ENCODE measurements at places on chromosomes 11 and 22.

DNA sequence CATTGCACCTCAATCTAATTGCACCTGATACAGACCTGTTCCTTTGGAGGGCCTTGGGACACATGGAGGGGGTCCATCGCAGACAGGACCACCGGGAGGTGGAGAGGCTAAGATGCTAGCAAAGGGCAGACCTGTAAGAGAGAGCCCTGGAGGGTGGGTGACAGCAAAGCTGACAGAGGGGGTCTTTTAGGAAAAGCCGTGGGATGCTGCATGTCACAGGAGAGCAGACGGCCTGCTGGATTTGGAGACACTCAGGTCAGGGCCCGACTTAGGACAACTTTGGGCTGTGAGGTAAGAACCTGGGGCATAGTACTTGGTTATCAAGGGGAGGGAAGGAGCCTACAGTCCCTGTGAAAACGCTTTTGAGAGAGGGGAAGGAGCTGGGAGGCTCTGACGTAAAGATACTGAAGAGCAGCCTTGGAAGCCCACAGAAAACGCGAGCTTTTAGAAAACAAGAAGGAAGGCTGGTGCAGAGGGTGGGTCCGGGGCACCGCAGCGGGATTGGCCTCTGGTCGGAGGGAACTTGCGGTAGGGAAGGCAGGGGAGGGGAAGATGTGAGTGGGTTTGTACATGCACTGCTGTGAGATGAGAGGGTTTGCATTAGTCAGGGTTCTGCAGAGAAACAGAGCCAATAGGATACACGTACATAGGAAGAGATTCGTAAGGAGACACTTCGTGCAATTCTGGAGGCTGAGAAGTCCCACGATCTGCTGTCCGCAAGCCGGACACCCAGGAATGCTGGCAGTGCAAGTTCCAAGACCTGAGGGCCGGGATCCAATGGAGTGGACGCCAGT is 868.5 kb downstream of the TBC1D22A start:
- no peak for DNase-seq

GRCh38 chr11:59117774-59118173 is 10.7 kb downstream of the FAM111B start:
- DNase-seq, result no peak

DNA sequence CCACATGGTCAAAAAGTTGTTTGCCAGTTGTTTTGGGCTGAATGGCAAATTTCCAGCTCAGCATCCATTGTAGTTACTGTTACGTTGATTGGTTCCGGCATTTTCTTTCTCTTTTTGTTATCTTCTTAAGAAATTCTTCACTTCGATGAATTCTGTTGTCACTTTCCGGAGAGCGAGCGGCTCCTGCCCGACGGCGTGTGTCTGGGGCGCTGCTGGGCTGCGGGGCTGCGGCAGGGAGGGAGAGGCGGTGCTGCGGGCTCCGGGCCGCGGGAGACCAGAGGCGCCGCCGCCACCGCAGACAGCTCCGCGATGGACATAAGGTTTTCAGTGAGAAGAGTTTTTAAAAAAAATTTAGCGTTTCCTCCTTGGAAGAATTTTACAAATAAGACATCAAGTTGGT is 117.4 kb downstream of the RRM1 start:
- no peak for DNase-seq

DNA sequence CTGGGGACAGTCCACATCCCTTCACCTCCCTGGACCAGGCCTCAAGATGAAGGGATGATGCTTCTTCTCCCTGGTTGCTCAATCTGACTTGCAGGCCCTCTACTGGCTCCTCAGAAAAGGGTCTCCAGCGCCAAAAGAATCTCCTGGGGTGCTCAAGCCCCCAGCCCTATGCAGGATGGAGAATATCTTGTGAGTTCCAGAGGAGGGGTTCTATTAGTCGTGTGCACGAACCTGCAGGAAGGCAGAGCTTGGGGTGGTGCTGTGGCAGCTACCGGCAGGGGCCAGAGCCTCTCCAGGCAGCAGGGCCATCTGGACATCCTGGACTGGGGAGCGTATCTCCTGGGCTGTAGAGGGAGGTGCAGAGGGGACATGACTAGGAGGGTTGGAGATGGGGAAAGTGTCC is 1339.5 kb downstream of the BRD1 start:
- DNase-seq, result no peak

- no peak for DNase-seq
Measured at GRCh38 chr11:107385361-107385981, 72.2 kb downstream of the CWF19L2 start.

- no peak for DNase-seq
Measured at GRCh38 chr11:122743949-122744348, 88.4 kb downstream of the UBASH3B start.

GRCh38 chr11:130781931-130782330 is 134.3 kb downstream of the SNX19 start:
- DNase-seq, result no peak

GRCh38 chr22:43783777-43784176 is 28.3 kb downstream of the EFCAB6 start:
- DNase-seq, result no peak

DNA sequence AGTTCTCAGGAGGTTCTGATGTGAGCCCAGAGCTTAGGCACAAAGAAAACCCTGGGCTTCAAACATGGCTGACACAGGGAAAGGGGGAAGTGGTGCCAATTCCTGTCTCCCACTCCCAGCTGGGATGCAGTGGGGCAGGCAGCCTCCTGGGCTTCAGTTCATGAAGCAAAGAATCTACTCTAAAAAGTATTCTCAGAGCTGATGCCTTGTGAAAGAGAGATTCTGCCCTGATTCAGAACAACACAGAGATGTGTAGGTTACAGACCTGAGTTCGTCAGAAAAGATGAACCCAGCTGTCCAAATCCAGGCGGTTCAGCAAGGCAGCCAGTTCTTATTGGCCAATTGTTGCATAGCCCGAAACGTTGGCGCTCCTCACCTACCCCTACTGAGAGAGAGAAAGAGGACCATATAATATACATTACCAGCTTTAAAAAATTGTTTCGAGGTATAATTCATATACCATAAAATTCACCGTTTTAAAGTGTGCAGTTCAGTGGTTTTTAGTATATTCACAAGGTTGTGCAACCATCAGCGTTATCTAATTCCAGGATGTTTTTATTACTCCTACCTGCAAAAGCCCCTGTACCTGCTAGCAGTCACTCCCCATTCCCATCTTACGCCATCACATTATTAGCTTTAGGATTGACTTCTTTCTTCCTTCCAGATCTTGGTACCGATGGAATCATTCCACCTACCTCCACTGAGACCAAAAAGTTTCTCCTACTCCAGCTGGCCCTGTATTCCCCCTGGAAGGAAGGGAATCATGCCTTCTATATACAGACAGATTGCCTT is 7.2 kb upstream of the TLCD5 start:
- no peak for DNase-seq

DNA sequence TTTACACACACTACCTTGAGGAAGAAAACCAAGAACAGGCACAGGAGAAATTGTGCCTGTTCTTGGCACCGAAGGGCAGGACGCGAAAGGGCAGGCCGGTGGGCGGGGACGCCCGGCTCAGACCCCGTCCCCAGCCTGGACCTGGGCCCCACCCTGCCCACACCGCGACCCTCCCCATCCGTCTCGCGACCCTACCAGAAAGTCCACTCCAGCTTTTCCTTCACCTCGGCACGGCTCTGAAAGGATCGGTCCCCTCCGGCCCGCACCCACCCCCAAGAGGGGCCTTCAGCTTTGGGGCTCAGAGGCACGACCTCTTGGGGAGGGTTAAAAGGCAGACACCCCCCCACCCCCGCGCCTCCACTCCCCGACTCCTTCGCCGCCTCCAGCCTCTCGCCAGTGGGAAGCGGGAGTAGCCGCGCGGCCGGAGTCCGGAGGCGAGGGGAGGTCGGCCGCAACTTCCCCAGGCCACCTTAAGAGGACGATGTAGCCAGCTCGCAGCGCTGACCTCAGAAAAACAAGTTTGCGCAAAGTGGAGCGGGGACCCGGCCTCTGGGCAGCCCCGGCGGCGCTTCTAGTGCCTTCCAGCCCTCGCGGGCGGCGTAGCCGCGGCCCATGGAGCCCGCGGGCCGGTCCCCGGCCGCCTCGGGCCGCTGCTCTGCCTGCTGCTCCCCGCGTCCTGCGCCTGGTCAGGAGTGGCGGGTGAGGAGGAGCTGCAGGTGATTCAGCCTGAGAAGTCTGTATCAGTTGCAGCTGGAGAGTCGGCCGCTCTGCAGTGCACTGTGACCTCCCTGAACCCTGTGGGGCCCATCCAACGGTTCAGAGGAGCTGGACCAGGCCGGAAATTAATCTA is 4.4 kb downstream of the SEC14L6 start:
- no peak for DNase-seq

DNA sequence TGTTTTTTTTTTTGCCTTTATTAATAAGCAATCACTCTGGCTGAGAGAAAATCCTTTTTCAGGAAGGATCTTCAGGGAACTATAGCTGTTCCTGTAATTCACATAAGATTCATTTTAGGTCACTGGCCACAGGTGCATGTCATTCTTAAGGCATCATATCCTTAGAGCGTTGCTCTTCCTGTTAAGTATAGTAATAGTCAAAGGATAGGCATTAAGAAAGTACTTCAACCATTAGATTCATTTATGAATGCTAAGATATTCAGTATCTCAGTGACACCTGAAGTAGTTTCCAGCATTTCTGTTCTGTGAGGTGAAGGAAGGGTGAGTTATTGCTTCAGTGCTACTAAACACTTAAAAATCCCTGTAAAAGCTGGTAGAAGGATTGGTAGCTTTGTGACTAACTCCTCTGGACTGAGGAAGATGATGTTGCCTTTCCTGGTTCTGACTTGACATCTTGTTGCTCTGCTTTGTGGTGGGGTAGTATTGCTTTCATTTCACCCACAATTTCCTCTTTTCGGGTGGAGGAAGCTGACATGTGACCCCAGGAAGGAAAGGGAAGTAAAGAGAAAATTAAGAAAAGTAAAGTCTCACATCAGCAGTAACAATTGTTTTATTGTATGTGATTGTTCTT is 34.7 kb downstream of the RNF169 start:
- no peak for DNase-seq

DNA sequence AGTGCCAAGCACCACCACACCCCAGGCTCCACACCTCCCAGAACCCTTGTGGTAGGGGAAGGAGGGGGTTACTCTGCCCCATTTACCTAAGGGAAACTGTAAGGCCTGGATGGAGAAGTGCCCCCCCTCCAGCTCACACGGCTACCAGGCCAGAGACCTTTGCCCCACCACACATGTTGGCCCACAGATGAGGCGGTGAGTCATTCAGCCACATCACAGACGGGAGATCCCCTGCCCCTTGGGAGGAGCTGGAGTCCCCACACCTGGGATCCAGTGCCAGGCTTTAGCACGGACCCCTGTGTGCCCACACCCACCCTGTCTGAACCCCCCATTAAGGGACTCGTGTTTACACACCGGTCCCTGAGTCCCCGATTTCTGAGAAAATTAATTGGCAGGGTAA is 24.9 kb downstream of the CDKN1C start:
- no peak for DNase-seq

DNA sequence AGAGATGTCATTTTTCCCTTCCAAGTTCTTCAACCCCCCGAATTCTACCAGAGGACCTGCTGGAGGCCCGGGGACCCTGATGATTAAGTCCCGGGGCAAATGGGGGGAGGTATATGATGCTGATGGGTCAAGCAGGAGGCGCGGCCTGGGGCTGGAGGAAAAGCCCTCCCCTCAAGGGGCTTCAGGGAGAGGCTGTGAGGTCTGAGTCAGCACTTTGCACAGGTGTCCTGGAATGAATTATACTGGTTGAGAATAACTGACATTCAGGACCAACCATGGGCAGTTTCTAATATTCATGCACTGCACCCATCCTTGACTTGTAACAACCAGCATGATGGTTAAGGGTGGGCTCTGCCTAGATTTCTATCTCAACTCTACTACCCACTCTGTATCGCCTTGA is 146.8 kb upstream of the SYT13 start:
- no peak for DNase-seq

GRCh38 chr22:31447337-31447736 is 42.3 kb downstream of the EIF4ENIF1 start:
- DNase-seq, result no peak

GRCh38 chr22:33919391-33920196 is 682 bp downstream of the LARGE1 start:
- no peak for DNase-seq

- no peak for DNase-seq
Measured at GRCh38 chr22:35625763-35626432, 8.8 kb upstream of the MB start.

- no peak for DNase-seq
Measured at GRCh38 chr11:36292311-36292722, 3.1 kb upstream of the COMMD9 start.

GRCh38 chr11:68007498-68008380 is 2.4 kb upstream of the ALDH3B1 start:
- no peak for DNase-seq

- DNase-seq, result peak; percentile 84
Measured at GRCh38 chr11:132402071-132402684, 1031.8 kb downstream of the NTM start.
